Stimulated activated CD8-positive, alpha-beta memory T cell treated with anti-CD3 and anti-CD28 coated beads, Interleukin-4, amount 100 ng/mL, for 4 hours (primary cell): ENCODE measurements at places on chromosomes 5 and 9.
A peak's percentile ranks its signal among the peaks of the same experiment; 100 is the strongest.

GRCh38 chr5:69368458-69369339, 621 bp downstream of the AK6 start:
- DNase-seq: peak; percentile 8

- DNase-seq: no peak
These were observed 97.0 kb downstream of the GHR start for GRCh38 chr5:42520203-42520602.

GRCh38 chr5:79745255-79745654, 55.6 kb downstream of the CMYA5 start:
- no peak for DNase-seq

DNA sequence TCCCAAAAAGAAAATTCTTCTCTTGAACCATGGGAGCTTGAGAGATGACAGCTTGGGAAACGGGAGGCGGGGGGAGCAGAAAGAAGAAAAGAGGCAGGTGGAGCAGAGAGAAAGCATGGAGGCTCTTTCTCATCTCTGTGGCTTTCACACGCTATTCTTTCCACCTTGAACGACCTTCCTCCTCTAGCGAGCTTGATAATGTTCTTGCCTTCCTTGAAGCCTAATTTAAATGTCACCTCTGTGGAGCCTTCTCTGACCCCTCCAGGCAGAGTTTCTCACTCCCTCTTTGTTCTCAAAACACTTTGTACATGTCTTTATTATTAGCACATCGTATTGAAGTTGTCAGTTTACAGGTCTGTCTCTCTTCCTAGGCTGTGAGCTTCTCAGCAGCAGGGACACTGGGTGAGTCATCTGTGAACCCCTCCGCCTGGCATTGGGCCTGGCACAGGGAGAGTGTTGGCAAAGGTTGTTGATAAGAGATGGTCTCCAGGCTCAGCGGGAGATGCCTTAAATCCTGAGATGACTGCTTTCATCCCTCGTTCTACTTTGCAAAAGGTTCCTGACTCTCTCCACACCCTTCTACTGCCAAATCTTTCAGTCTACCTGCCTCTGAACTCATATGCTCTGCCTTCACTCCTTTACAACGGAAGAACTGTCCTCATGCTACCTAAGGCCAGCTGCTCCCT, 14.1 kb upstream of the STRBP start:
- DNase-seq: no peak

DNA sequence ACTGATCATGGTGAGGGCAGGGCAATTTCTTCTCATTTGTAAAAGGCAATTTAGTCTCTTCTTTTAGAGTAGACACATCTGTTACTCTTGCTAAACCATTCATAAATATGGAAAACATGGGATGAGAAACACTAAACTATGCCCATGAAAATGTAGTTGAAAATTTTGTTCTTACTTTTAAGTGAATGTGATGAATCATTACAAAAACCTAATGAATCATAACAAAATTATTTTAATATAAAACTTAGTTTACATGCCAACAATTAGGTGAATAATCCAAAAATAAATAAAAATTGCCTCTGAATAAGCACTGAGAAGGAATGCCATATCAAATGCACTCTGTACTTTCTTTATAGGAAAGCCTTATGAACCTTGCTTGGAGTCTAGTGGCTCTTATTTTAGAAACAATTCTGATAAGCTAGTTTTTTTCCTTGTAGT, 297.7 kb upstream of the EFNA5 start:
- DNase-seq: no peak

GRCh38 chr5:172866802-172867748, 33.0 kb downstream of the ERGIC1 start:
- DNase-seq: no peak

- no peak for DNase-seq
These were observed 212.4 kb upstream of the C9orf72 start for GRCh38 chr9:27785714-27786100.

DNA sequence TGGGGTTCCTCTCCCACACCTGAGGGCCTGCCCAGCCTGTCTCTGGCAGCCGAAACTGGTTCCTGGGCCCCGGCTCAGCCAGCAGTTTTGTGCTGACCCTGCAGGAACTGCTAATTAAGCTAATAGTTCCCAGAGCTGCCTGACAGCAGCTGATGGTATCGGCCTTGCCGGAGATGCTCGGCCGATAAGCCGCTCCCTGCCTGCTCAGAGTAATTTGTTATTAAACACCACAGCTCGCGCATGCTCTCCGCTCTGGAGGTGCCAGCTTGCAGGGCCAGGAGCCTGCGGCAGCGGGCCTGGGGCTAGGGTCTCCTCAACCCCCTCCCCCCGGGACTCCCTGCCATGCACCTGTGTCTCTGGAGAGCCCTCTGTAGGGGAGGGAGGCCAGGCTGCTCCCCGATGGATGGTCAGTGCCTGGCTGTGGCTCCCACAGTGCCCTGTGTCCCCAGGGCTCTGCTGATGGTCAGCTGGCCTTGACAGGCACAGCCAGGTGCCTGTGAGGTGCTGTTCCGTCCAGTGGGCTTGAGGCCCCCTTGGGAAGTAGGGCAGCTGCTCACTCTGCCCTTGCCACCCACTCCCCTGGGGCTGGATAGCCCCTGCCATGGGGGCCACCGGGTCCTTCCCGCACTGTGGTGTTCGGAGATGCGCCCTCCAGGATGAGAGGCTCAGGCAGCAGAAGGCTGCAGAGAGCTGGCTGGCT, 41.7 kb downstream of the RXRA start:
- no peak for DNase-seq

GRCh38 chr5:178114325-178115135, 1.2 kb downstream of the N4BP3 start:
- DNase-seq: no peak

GRCh38 chr5:127885176-127885575, 182.0 kb downstream of the CCDC192 start:
- no peak for DNase-seq

- no peak for DNase-seq
These were observed 267.0 kb upstream of the TYRP1 start for GRCh38 chr9:12425878-12426864.

GRCh38 chr5:15627109-15627508, 127.1 kb downstream of the FBXL7 start:
- no peak for DNase-seq

DNA sequence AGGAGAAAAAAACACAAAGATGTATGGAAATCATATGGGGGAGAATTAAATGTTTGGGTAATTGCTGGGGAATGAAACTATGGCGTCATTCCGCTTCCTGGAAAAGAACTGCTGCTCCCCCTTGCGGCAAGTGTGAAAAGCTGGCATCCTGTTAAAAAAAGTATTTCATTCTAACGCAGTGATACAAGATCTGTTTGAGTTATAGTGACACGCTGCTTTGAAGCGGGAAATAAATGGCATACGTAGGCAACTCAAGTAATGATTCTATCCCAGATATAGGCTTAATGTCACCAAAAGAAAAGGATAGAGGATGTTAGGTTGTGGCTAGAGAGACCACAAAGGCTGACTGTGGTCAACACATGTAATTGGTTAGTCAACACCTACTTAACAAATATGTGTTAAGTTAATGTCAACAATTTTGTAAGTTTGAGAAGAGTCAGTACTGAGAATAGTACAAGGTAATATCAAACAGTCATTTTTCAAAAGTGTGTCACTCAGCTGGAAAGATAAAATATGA, 70.2 kb upstream of the ALDH1A1 start:
- peak; percentile 5 for DNase-seq

GRCh38 chr9:131475956-131476776, 26.6 kb upstream of the POMT1 start:
- DNase-seq: no peak

- no peak for DNase-seq
These were observed 11.9 kb upstream of the SRFBP1 start for GRCh38 chr5:121949885-121950284.

GRCh38 chr5:172235132-172235780, 41.3 kb downstream of the EFCAB9 start:
- DNase-seq: no peak

DNA sequence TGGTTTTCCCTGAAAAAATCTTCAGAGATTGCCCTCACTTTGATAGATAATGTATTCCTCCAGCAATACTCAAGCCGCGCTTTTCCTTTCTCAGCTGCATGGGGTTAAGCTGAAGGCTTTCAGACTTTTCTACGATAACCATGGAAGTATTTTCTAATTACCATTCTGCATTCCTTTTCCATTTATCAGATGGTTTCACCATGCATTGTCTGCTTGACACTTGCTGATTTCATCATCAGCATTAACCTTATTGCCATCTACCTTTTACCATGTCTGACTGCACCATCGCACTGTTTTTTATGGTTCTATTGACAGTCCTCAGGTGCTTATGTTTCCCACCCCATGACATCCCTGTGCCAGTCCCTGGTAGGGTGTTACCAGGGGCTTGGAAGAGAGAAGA, 91.6 kb downstream of the DMAC1 start:
- no peak for DNase-seq

GRCh38 chr5:53674121-53674520, 113.7 kb downstream of the NDUFS4 start:
- no peak for DNase-seq

- no peak for DNase-seq
These were observed 19.0 kb downstream of the CXXC5 start for GRCh38 chr5:139667001-139667729.

DNA sequence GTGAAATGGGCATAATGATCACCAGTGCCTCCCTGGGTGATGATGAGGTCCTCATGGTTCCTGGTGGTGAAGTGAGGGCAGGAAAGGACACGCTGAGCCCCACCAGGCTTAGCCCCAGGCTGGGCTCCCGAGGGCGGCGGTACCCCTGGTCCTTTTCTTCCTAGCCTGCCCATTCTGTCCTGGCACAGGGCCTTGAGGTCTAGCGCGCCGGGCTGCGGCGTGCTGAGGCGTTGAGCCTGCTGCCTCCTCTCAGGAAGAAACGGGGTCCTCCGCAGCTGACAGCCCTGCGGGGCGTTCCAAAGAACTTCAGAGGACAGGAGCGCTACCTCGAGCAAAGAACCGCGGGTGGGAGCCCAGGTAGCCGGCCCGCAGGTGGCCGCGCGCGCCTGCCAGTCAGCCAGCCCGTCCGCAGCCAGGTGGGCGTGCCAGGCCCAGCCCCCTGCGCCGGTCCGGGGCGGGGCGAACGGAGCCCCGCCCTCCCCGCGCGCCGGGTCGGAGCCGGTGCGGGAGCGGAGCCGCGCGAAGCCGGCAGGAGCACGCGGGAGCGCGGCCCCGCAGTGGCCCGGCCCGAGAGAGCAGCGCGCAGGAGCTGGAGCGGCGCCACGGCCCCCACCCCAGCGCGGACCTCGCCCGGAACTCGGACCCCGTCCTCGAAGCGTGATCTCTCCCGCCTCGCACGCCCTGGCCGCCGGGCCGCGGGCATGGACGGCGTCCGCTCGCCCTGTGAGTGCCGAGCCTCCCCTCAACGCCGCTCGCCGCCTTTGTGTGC, at the start of gene WNK2:
Gene WNK2 (plus strand): TSS at position 477 of the 769 bp plus-strand sequence. CDS start 791 bp downstream, outside the sequence.
- DNase-seq: no peak
